ENCODE measurements at places on chromosomes 7 and 10.

DNA sequence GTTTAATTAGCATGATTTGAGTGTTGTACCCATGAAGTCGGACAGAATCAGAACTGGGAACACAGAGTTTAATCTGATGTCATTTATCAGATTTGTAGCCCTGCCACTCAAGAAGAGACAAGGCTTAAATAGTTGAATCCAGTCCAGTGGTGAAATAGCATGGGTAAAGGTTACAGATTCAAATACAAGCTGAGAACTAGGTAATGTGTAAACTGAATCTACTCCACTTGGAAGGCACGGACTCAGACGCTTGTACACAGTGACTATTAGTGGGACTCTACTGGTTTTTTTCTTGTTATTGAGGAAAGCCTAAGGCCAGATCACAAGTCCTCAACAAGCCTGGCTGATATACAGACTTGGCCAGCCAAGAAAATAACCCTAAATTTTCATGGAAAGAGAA, 142.9 kb downstream of the CTTNBP2 start:
- DNase-seq = no peak

DNA sequence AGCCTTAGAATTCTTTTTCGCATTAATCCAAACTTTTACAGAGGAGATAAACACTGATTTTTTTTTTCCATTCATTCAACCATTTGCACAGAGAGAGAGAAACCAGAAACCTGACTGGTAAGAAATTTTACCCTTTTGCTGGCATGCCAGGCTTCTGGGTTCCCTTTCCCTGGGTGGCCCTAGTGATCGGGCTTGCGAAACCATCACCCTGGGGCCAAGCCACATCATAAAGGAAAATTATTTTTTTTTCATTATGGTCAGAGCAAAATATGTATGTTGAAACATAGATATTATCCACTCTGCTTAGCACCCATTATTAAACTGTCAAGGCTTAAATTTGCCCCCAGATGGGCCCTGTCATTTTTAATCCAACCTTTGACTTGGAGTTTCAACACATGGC, 55.4 kb upstream of the INHBA start:
- DNase-seq = no peak

DNA sequence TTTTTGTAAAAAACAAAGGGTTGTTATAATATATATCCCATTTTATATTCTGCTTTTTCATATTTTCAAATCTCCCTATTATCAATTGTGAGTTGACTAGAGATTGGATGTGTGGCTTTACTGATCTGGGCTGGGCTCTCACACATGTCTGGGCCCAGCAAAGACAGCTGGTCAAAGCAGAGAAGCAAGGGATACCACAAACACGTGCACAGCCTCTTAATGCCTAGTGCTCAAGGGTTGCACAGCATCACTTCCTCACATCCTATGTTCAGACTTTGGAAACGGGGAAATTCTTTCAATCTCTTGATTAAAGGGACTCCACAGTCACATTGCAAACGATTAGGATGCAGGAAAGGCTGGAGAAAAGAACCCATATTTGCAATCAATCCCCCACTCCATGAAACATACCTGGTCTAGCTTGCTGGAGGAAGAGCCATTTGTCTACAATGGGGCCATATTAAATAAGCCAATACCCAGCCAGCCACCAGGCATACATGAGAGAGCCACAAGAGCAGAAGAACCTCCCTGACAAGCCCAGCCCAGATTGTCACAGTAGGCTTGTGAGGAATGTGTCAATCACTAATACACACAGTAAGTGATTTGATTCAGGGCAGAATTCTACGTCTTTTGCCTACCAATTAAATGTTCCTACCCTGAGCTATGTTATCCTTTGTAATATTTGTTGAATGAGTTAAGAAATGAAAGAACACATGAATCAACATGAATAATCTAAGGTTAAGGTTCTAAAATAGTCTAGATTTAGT, 431.2 kb downstream of the TNS3 start:
- no peak for DNase-seq

- DNase-seq = no peak
These were observed 145.2 kb downstream of the ARID5B start for GRCh38 chr10:62046522-62047227.

DNA sequence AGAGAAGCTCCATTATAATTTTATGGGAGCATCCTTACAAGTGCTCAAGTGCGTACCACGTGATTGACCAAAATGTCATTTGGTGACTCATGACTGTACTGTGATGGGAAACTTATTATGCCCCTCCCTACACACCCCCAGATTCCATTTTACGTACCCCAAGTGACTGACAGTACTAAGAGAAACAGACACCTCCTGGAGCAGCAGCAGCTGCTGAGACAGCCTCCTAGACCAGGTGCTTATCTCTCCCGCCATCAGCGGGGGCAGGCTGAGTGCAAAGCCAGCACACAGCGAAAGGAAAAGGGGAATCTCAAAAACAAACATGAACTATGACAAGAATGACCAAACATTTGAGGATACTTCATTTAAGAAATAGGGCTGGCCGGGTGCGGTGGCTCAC, 4.2 kb upstream of the ADAM12 start:
- DNase-seq = no peak

DNA sequence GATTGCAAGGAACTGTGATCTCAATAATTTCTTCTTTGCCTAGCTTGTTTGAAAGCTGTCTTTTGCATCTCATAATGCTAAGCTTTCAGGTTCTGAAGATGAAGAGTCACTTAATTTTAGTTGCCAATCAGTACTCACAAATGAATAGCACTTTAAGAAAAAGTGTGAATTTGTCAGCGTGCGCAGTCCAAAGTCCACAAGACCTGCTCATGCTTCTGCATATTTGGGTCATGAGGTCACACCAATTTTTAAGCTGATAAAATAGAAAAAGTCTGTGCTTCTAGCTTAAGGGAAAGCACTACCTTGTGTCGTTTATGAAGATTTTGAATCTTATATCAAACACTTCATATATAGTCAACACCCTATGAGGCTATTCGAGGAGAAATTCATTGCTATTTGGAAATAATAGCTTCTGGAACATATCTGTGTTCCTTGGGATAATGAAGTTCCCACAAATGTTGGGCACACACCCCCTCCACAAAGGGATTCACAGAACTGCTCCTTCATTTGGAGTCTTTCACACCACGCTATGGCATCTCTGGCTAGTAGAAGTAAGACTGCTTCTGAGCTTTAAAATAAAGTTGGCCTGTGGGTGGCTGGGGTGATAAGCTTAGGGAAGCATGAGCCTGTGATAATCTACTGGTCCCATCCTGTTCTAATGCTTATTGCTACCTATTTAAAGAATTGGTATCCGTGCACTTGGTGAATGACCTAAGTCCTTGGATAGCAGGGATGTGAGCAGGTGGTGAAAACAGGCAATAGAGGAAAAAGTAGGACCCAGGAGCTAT, 33.3 kb downstream of the A1CF start:
- no peak for DNase-seq
